ENCODE measurements at places on chromosomes 12 and 14.
A peak's percentile ranks its signal among the peaks of the same experiment; 100 is the strongest.

- no peak for DNase-seq
These were observed 695.5 kb upstream of the LRFN5 start for GRCh38 chr14:40911141-40911540.

DNA sequence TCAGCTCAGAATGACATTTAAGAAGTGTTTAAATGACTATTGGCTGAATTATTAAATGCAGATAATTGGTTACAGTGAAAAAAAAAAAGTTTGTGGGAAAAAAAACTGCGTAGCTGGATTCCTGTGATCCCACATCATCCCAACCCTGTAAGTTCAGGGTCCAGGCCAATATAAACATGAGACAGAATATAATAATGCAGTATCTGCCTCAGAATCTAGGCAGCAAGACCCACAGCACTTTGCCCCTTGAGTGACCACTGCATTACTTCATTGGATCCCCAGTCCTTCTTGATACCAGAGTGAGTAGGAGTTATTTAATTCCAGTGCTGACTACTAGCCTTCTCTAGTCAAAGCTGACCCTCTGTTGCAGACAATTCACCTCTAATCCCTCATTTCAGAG is 272.6 kb downstream of the CCER1 start:
- no peak for DNase-seq

DNA sequence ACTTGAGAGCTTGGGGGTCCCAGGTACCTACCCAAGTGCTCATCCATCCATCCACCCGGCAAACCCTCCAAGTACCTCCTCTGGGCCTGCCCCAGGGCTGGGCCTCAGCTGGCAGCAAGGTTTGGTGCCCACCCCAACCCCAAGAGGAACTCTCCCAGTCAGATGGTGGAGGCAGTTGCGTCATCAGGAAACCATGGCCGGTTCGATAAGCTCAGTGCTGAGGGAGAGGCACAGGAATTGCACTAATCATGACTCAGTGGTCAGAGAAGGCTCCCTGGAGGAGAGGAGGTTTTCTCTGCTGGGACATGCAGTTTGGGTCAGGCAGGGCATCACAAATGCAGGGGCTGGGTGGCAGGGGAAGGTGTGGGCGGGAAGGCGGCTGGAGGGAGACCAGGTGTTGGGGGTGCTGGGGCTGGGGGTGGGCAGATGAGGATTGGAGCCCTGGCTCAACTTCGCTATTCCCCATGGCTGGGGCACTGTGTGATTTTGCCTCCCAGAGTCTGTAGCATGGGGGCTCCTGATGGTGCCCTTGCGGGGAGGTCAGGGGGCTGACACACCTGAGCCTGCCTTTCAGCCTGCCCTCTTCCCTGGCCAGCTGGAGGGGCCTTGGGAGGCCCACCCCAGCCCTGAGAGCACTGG is 32.2 kb downstream of the SH2B3 start:
- DNase-seq: peak; percentile 20

- DNase-seq: no peak
These were observed 24.2 kb upstream of the NOVA1 start for GRCh38 chr14:26621807-26622560.

DNA sequence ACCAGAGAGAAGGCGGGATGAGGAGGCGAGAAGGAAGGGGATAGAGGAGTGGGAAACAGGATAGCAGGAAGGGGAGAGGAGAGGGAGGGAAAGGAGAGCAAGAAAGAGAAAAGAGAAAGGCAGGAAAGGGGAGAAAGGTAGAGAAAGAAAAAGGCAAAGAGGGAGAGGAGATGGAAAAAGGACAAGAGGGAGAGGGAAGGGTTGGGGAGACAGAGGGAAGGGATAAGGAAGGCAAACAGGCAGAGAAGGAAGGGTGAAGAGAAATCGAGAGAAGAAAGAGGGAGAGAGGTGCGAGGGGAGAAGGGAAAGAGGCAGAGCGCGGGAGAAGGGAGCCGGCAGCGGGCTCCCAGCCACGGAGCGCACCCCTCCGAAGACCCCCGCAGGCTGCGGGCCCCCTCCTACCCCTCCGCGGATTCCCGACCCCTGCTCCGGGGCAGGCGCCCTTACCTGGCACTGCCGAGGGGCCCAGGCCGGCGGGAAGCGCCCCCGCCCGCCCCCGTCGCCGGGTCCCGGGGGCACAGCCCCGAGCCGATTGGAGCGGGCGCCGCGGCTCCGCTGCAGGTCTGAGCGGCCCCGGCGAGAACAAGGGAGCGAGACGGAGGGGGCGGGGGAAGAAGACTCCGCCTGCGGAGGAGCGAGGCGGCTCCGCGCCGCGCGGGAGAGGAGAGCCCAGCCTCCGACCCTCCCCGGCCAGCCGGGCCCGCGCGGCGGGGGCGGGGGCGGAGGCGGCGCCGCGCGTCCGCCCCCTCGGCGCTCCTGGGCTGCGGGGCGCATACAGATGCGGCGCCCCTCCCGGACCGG is at the start of gene CDH24:
TSS of gene CDH24 (minus strand) at position 565 of the 801 bp plus-strand sequence. CDS start 1,787 bp downstream, outside the sequence.
- DNase-seq: peak; percentile 70

DNA sequence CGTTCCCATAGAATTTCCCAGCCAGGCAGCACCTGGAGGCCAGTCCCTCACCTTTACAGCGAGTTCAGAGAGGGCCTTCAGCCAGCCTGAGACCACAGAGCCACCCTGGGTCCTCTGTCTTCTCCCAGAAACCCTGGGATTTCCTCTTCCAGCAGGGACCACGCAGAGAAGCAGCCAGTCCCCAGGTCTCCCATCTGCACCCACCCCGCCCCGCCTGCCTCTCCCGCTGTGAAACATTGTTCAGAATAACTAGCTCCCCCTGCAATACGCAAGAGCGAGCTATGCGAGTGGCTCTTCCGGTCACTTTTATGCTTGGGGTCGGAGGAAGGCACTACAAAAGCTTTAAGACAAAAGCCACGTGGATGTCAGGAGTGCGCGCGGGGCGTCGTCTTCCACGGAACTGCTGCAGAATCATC is 77.8 kb downstream of the SERPINA3 start:
- DNase-seq: no peak

- no peak for DNase-seq
These were observed 399.0 kb downstream of the NAV3 start for GRCh38 chr12:78229591-78230101.

DNA sequence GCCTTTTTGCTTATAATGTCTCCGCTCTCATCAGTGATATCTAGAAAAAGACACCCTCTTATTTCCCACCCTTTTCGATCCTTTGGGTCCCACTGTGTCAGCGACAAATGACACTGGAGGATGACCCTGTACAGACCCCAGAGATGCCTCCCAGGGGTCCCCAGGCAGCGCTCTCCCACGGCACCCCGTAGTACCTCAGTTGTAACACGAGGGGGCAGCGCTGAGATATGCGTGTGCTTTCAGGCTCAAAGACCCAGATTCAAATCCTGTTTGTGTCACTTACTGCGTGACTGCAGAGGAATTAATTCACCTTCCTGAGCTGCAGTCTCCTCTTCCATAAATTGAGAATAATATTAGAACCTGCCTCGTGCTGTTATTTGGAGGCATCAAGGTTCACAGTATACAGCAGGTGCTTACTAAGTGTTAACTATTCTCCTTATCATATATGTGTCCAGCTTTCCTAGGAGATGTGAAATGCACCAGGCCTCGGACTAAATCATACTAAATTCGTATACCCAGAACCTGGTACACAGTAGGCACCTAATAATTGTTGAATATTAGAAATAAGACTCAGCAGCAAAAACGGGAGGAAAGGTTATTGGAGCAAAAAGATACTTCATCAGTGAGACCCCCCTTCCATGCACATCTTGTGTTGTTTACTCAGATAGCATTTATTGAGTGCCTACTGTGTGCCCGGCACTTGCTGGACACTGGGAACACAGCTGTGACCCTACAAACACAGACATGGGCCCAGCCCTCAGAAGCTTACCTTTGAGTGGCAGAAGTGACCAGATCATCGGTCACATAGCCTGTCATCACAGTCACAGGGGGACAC is 99.9 kb downstream of the PHETA1 start:
- DNase-seq: no peak

- DNase-seq: no peak
These were observed 287.5 kb upstream of the MGAT4C start for GRCh38 chr12:86543716-86544115.

DNA sequence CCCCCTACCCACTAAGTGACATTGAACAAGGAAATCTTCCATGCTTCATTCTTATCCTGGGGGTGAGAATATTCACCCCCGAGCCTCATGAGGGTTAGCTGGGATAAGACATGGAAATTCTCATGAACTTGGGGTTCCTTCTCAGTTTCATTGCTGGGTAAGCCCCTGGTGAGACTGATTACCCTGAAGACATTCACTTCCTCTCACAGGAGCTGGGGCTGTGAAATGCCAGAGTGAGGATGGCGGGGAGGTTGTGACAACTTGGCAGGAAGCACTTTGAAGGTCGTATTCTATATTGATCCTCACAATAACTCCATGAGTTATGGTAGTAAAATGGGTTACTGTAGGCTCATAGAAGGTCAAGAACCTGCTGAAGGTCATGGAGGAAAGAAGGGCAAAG is 43.5 kb downstream of the ESRRB start:
- no peak for DNase-seq

DNA sequence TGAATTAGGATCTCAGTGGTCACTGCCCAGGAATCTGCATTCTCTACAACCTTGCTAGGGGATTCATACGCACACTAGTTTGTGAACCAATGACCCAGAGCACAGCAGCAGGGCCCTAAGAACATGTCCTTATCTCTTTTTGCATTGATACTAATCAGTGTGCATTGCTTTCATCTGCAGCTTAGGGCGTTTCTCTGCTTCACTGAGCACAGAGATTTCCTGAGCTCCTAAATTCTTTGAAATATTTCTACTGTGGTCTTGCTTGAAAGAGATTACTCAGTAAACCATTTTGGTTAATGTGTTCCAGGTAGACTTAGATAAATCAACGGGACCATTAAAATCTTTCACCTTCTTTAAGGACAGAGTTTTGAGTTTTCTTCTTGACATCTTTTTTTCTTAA is 351.3 kb upstream of the KITLG start:
- DNase-seq: no peak

- no peak for DNase-seq
These were observed 6.0 kb upstream of the AMN start for GRCh38 chr14:102916347-102917055.

GRCh38 chr12:64610660-64611340 is 505 bp downstream of the RASSF3 start:
- peak; percentile 64 for DNase-seq

- no peak for DNase-seq
These were observed 39.8 kb upstream of the DIO3 start for GRCh38 chr14:101521473-101521915.

DNA sequence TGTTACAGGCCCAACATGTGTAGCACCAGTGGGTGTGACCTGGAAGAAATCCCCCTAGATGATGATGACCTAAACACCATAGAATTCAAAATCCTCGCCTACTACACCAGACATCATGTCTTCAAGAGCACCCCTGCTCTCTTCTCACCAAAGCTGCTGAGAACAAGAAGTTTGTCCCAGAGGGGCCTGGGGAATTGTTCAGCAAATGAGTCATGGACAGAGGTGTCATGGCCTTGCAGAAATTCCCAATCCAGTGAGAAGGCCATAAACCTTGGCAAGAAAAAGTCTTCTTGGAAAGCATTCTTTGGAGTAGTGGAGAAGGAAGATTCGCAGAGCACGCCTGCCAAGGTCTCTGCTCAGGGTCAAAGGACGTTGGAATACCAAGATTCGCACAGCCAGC is 8.6 kb downstream of the BCL2L14 start:
- DNase-seq: no peak

- DNase-seq: no peak
These were observed 13.5 kb upstream of the GTF2A1 start for GRCh38 chr14:81234278-81234677.

DNA sequence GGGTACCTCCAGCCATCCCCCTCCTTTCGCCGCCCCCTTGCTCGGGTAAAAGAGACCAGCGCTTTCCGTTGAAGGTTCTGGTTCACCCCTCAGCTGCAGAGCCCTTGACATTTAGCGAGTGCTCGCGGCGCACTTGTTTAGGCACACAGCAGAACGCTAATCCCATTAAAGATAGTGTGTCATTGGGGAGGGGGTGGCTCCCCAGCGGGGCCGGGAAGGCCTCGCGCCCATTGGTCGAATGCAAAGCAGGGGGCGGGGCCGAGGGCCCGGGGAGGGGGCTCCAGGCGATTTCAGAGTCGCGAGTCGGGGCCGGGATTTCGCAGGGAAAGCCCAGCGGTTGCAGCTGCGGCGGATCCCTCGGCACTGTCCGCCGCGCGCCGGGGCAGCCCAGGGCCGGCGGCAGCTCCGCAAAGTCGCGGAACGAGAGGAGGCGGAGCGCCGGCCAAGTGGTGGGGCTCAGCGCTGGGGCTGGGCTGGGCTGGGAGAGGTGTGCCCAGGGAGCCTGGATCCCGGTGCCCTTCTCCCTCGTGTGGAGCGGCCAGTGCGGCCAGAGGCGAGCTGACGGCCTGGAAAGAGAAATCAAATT is 122.9 kb downstream of the TSPAN9 start:
- DNase-seq: no peak

- DNase-seq: no peak
These were observed 70.4 kb upstream of the RIC8B start for GRCh38 chr12:106704081-106704480.

DNA sequence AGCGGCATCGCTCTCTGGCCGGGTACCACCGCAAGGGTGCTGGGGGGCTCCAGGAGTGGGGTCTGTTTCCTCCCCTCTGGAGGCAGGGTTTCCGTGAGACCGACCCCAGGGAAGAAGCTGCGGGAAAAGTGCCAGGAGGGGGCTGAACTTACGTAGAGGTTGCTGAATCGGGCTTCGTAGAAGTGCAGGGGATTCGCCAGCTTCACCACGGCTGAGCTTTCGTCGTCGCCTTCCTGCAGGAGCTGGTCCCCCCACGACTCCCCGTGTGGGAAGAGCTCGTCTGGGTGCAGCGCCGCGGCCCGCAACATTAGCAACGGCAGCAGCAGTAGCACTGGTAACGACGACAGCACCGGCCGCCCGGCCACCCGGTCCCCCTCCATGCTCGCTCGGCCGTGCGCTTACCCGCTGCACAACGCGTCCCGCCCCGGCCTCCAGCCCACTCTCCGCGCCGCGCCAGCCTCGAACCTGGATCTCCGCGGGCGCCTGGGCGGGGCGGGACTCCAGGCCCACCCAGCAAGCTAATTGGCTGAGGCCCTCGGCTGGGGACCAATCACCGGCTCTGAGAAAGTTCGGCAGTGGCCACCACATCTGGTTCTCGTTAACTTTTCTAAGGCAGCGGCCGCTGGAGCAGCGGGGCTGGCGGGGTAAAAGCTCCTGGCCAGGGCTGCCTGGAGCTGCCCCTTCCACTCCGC is at the start of gene NID2:
TSS of gene NID2 (minus strand) at position 445 of the 692 bp plus-strand sequence. CDS start at position 380, 65 bp downstream.
- DNase-seq: peak; percentile 58

GRCh38 chr14:96735526-96735925 is 61.7 kb upstream of the VRK1 start:
- DNase-seq: no peak

DNA sequence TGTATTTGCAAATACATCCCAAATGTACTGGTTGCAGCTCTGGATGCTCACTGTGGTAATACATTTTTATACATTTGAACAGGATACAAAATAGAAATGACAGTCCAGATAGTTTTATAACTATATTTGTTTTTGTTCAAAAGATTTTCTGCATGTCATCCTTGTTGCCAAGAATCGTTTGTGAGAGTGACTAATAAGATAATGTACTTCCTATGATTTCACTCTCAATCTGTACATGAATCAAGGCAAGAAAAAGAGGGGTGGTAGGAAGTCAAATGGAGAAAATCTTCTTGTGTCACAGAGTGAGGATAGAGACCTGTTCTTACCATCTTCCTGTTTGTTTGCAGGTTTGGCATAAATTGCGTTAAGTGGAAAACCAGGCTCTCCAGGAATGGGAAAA is 13.9 kb downstream of the ARPC3 start:
- no peak for DNase-seq

GRCh38 chr12:33267641-33268040 is 172.0 kb downstream of the SYT10 start:
- no peak for DNase-seq
